IMR-90 (cell line): ENCODE measurements at places on chromosomes 16 and 17. TPM values are rescaled to one million over a fixed set of nuclear protein-coding genes. Genes with fewer than 3 reads are reported as not detected.

ABCC12 gene
- total RNA-seq: under 0.01 TPM in 2 replicates

MYH8 gene
- not detected in 2 replicates for total RNA-seq

HMOX2 gene
- 91.1 and 98.8 TPM in 2 replicates for total RNA-seq

GRCh38 chr16:30697264-30698138, 1.5 kb upstream of the SRCAP start:
- peak; percentile 94 for DNase-seq

DNA sequence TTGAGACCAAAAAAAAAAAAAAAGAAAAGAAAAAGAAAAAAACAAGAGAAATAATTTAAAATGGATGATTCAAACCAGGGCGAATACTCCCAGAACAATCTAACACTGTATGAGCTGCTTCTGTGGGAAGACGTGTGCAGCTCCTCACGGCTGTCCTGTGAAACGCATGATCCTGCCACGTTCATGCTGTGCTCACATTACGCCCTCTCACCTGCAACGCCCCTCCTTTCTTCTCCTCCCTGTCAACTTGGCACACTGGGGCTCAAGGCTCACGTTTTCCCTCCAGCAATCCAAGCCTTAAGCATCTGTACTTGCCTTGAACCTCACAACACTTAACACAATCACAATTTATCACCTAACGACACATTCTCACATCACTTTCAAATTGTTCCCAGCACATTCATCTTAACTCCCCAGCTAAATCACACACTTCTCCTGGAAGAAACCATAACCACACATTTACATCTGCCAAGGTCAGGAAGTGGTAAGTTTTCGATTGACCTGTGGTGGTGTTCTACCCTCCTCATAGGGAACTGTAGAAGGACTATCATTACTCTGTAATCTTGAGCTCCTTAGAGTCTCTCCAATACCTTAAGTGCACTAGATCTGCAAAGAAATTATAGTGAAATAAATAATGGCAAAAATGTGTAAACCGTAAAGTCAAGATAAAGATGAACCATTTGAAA, 29.1 kb downstream of the MBTPS1 start:
- no peak for DNase-seq

KCNH4 gene
- not detected in 2 replicates for total RNA-seq

GRCh38 chr17:65557349-65558310, 3.8 kb downstream of the AXIN2 start:
- peak; percentile 55 for DNase-seq

CCL2 gene
- total RNA-seq: 126 and 206 TPM in 2 replicates

HSD17B1 gene
- total RNA-seq: 0.56 and 0.72 TPM in 2 replicates

- no peak for DNase-seq
Measured at GRCh38 chr17:82909322-82909904, 69.6 kb upstream of the ZNF750 start.

- DNase-seq: no peak
Measured at GRCh38 chr17:10633738-10634379, 23.2 kb downstream of the MYH3 start.

DNA sequence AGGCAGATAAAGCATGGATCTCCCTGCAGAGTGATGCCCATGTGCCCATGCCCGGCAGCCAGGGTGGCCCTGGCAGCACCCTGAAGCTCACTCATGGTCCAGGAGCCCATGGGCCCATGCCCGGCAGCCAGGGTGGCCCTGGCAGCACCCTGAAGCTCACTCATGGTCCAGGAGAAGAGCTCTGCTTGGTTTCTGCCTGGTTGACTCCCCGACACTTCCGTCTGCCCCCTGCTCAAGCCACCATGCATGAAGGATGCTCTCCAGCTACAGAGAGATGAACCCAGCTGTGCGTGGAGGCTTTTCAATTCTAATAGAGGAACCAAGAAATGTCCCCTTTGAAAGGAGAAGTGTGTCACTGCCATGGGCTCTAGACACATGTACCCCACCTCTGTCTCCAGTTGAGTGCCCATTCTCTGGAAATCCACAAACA, 8.7 kb downstream of the CCL17 start:
- DNase-seq: no peak

SYCE1L gene
- not detected in 2 replicates for total RNA-seq

FOXO3B gene
- 4.7 and 5.6 TPM in 2 replicates for total RNA-seq

APPBP2 gene
- 86.7 and 93.9 TPM in 2 replicates for total RNA-seq

GRCh38 chr17:78046923-78047322, 81.6 kb downstream of the TMC6 start:
- no peak for DNase-seq

MRPS34 gene
- total RNA-seq: 68.5 and 73.3 TPM in 2 replicates

DNA sequence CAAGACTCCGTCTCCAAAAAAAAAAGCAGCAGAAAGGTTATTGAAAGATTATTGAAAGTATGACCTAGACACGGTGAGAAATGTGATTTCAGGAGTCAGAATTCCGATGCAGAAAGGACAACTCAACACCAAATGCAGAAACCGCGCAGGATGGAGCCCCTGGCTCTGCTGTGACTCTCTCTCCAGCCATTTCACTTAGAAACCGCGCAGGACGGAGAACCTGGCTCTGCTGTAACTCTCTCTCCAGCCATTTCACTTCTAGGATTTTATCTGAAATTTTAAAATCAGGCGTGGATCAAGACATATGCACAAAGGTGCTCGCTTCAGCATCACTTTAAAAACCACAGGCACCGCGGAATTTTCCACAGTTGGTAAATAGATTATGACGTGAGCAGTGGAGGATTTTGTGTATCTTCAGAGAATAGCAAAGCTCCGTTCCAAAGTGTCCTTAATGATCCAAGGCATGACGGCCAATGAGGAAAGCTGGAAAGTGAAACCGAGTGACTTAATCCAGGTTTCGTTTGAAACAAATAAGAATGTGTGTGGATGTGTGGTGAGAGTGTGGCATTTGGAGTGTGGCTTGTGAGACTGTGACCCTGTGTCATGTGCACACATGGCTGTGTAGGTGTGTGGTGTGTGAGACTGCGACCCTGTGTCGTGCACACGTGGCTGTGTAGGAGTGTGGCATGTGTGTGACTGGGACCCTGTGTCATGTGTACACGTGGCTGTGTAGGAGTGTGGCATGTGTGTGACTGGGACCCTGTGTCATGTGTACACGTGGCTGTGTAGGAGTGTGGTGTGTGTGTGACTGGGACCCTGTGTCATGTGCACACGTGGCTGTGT, 9.5 kb downstream of the UTS2R start:
- DNase-seq: peak; percentile 32

DNA sequence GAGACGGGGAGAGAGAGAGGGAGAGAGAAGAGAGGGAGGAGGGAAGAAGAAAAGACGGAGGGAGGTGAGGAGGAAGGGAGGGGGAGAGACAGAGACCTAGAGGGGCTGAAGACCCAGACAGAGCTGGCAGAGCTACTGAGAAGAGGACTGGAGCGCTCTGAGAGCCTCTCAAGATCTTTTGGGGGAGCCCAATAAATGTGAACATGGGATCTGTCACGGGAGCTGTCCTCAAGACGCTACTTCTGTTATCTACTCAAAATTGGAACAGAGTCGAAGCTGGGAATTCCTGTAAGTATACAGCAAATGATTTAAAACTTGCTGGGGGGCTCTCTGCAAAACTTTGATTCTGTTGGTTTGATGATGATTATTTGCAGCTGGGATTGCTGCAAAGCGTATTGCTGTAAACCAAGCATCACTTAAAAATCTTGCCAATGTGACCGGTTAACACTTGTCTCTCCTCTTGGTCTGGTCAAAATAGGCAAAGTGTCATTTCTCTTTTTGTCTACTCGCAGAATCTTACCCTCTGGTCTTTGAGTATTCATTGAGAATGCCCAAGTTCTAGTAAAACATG, 344 bp downstream of the CNTNAP4 start:
- DNase-seq: no peak

- no peak for DNase-seq
Measured at GRCh38 chr17:72931635-72932034, 160.9 kb downstream of the SLC39A11 start.

NOXO1 gene
- not detected in 2 replicates for total RNA-seq

GRCh38 chr16:82425661-82426060, 201.1 kb upstream of the CDH13 start:
- DNase-seq: no peak

GRCh38 chr17:81196505-81197408, 26.0 kb downstream of the CEP131 start:
- no peak for DNase-seq

GRCh38 chr16:66619534-66620428, 15.3 kb downstream of the CMTM3 start:
- DNase-seq: peak; percentile 65

CFAP52 gene
- total RNA-seq: not detected in 2 replicates

- peak; percentile 83 for DNase-seq
Measured at GRCh38 chr17:38879878-38880665, 10.2 kb downstream of the LASP1 start.

GRCh38 chr16:2250652-2251295, 613 bp downstream of the ECI1 start:
- no peak for DNase-seq

GRCh38 chr16:82807311-82807710, 180.5 kb downstream of the CDH13 start:
- DNase-seq: no peak

ZSCAN10 gene
- not detected in 2 replicates for total RNA-seq

CHST4 gene
- under 0.01 TPM in 1 of 2 replicates, not detected in the other for total RNA-seq

RBFOX1 gene
- not detected in 2 replicates for total RNA-seq

IRX3 gene
- not detected in 2 replicates for total RNA-seq

BCAR1 gene
- 17.8 and 18.1 TPM in 2 replicates for total RNA-seq

DNA sequence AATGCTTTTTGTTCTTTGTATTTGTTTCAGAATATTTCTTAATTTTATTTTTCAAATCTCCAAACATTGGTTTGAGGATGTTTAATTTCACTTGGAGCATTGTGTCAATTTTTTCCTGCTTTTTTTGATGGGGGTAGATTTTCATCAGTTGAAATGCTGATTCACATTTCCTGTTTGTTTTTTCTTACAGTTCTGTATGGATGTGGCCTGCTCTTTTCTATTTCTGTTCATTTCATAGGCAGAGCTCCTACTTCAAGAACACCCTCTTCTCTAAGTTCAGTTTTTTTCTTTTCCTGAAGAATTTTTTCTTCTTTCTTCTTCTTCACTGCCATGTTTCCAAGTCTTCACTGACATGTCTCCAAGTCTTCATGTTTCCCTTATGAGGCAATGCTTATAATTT, 8.8 kb downstream of the MBTD1 start:
- peak; percentile 44 for DNase-seq

TMEM100 gene
- 0.28 and 0.36 TPM in 2 replicates for total RNA-seq

DNA sequence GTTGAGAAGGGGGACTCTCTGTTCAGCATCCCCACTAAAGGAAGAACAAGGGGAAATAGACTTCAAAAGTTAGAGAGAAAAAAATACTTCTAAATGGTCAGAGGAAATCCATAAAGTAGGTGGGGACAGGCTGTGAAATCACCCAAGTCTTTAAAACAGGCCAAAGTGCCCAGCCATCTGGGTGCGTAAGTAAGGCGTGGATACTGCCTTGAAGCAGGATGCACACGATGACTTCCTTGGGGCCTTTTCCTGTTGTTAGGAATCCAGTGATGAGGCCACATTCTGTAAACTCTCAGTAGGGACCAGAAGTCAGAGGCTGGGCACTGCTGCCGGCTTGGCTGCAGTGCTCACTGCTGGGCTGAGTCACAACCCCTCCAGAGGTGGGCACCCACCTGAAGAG, 9.2 kb downstream of the AXIN2 start:
- DNase-seq: no peak

YBX2 gene
- total RNA-seq: not detected in 2 replicates

DNA sequence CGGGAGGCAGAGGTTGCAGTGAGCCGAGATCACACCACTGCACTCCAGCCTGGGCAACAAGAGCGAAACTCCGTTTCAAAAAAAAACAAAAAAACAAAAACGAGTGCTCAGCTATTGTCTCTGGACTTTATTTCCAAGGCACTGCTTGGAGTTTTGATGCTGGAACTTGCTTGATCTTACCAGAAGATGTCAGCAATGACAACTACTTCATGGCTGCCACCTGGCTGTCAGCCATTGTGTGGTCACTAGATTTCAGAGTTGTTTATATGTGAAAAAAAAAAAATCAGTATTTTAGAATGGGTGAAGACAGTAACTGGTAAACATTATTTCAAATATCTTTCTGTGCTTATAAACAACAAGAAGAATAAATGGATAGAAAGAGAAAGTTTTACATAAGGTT, 26.3 kb upstream of the OR4D1 start:
- DNase-seq: peak; percentile 22

ARL5C gene
- total RNA-seq: not detected in 2 replicates

DNA sequence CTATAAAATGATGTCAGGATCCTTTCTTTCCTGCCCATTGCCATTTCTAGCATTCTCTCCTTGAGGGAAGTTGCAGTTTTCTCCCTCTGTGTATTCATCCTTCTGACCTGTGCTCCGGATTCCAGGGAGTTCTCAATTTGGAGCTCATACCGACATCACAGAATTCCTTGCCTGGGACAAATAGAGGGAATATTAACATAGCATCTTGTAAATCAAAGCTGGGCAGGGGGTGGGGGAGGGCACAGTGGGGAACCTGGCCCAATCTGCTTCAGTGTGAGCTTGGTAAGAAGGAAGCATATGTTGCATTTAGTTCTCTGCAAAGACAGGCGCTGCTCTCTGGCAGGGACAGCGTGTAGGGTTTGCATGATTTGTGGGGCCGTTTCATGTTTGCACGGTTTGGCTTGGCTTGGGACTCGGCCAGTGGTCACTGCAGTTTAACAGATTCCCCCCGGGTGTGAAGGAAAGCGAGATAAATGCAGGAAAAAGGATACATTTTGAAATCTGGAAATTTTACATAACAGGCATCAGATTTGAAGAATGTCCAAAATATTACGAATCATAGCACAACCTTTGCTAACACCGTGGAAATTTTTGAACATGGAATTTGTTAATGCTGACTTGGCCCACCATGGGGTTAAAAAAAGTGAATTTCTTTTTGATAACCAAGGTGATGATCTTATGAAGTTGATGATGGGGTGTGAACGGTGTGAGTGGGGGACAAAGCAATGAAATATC, 178.0 kb downstream of the WWOX start:
- DNase-seq: no peak

DNA sequence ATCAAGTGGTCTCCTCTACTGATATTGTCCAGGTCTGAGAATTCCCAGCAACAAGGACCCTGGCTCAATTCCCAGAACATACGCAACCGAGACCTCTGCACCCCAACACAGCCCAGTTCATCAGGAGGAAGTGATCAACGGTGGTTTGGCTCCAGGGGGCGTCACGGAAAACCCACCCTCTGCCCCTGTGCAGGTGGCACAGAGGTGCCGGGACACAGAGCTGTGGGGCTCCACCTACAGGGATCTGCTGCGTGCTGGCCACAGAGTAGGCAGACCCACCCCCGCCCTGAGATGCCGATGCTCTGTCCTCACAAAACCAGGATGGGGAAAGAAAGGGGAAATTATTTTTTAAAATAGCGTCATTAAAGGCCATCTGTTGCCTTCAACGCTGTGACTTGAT, 69.6 kb downstream of the LMF1 start:
- DNase-seq: no peak

- DNase-seq: no peak
Measured at GRCh38 chr17:17089796-17090641, 47.8 kb downstream of the MPRIP start.

TERB1 gene
- under 0.01 TPM in 1 of 2 replicates, not detected in the other for total RNA-seq

DNA sequence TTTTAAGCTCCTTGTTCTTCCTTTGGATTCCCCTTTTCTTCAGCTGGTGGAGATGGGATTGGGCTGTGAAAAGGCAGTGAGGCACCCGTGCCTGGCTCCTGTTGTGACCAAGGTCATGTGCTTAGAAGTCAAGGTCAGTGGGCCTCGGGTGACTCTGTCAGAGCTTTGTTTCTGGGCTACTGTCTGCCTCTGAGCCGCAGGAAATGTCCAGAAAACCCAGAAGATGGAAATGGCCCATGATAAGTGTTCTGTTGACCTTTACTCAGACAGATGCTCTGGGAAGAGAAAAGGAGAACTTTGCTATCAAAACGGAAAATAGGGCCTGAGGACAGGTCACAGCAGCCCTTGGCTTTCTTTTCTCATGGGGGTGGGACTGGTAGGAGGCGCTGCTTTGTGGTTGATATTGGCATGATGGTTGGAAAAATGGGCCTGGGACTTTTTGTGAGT, 2.9 kb downstream of the ABCC1 start:
- DNase-seq: no peak
